Stimulated activated CD8-positive, alpha-beta memory T cell treated with anti-CD3 and anti-CD28 coated beads, Interleukin-2, amount 100 ng/mL, for 1 hour (primary cell): ENCODE measurements at places on chromosomes 7 and 10.

- no peak for DNase-seq
Observed at GRCh38 chr10:60944058-60944909, at the start of gene RHOBTB1. Gene RHOBTB1, minus strand, starts transcription at chr10:60944185. Its CDS starts 32,643 bp downstream, at chr10:60911542.

- no peak for DNase-seq
Observed at GRCh38 chr10:120607710-120608703, 151.0 kb downstream of the PLPP4 start.

- DNase-seq: no peak
Observed at GRCh38 chr7:149468208-149468607, 7.3 kb upstream of the ZNF777 start.

DNA sequence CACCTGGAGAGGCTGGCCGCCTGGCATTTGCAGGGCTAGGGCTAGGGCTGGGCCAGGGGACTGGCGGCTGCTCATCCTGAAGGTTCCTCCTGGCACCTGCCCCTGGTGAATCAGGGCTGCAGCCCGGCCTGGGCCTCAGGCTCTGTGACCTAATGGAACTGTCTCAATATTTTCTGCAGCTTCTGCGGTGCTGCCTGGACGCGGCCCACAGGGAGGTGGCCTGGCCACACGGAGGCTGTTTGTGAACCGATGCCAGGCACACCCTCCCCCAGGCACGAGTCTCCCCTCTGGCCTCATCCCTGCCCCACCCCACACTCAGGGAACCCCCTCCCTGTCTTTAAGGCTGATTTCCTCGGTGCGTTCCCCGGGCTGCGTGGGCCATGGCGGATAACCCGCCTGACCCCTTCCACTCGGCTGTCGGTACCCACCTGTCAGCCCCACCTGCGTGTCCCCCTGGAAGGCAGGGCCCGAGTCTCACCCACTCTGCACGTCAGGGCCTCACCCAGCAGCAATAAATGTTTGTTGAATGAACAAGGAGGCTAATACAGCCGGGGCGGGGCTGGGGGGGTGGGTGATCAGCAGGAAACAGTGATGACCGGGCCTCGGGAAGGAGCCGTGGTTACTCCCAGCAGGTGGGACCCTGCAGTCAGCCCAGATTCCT lies 54.5 kb upstream of the DNAJB6 start:
- DNase-seq: no peak

GRCh38 chr10:4217653-4218052 lies 432.6 kb upstream of the KLF6 start:
- DNase-seq: no peak

- DNase-seq: no peak
Observed at GRCh38 chr10:459743-460142, 229.7 kb downstream of the DIP2C start.

DNA sequence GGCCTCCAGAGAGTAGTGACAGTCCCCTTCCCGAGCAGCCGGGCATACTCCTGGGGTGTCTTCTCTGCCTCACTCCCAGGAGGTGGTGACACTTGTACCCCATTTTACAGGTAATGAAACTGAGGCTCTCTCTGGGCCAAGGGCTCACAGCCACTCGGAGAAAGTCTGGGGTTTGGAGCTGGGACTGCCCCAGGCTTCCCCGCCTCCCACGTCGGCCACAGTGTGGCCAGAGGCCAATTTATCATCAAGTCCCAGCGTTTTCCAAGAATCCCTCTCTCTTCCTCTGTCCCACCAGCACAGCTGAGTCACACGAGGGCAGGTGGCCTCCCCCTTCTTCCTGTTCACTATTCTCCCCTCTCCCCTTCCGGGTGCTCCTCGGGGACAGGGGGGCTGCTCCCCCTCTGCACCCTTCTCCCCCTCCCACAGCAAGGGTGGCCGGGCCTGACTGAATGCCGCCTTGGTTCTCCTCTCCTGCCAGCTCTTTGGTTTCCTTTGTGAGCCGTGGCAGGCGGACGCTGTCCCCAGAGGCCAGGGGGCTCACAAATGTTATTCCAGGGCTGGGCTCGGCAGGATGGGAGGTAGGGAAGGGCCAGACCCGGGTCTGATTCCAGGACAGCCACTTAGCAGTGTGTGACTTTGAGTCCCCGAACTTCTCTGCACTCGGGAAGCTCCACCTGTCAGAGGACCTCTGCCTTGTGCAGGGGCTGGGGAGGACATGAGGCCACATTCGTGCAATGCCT lies 17.7 kb downstream of the CLIP2 start:
- DNase-seq: no peak

GRCh38 chr10:123788981-123789380 lies 102.6 kb downstream of the CPXM2 start:
- no peak for DNase-seq

- no peak for DNase-seq
Observed at GRCh38 chr7:19105546-19105945, 11.9 kb downstream of the TWIST1 start.

- DNase-seq: no peak
Observed at GRCh38 chr10:43249151-43249961, 17.5 kb downstream of the RASGEF1A start.

GRCh38 chr7:12623885-12624498 lies 53.5 kb downstream of the SCIN start:
- no peak for DNase-seq

- no peak for DNase-seq
Observed at GRCh38 chr10:69292459-69292858, 14.2 kb downstream of the HK1 start.

- DNase-seq: no peak
Observed at GRCh38 chr10:75547391-75548298, 116.2 kb downstream of the LRMDA start.

GRCh38 chr10:33519130-33519860 lies 184.8 kb upstream of the NRP1 start:
- no peak for DNase-seq

GRCh38 chr7:69476416-69476815 lies 121.9 kb upstream of the AUTS2 start:
- no peak for DNase-seq

- DNase-seq: no peak
Observed at GRCh38 chr7:154841731-154842331, 161.1 kb downstream of the PAXIP1 start.

DNA sequence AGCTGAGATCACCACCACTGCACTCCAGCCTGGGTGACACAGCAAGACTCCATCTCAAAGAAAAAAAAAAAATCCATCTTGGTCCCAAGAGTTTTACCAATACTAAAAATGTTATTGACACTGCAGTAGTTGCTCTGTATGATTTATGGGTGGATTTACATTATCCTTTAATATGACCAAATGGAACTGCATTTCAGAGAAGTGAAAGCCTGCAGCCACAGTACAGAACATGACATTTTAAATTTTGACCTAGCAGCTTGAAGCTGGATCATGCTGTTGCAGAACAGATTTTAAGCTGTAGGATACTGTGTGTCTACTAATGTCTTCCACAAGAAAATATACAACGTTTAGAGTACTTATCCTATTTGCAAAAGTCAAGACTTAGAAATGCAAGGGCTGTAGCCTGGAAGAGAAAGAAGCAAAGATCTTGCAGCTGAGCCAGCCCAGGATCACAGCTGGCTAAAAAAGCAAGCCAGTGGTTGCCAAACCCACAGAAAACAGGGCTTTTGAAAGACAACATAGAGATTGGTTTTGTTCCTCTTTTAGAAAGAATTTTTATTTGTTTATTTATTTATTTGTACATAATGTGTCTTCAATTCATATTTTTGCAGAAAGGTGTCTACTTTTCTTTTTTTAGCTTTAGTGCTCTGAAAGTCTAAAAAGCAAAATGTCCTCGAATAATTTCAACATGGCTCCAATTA lies 55.2 kb upstream of the WNT16 start:
- DNase-seq: no peak

GRCh38 chr10:4082861-4083260 lies 297.9 kb upstream of the KLF6 start:
- no peak for DNase-seq

DNA sequence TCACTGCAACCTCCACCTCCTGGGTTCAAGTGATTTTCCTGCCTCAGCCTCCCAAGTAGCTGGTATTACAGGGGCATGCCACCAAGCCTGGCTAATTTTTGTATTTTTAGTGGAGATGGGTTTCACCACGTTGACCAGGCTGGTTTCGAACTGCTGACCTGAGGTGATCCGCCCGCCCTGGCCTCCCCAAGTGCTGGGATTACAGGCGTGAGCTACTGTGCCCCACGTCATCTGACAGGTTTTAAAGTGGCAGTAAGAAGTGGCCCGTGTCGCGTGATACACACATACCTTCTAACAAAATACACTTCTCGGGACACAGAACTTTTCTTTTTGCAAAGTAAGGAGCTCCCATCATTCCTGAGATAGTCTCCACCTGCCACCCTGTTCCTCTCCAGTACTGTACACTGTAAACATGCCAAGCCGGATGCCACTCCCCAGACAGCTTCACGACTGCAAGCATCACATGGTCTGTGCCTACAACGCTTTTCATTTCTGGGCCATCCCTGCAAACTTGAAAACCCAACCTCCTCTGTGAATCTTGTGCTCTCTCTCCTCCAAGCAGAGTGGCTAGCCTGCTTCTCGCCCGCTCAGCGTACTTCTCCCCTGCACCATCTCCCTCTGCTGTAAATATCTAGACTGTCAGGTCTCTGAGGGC lies 256.3 kb upstream of the KLF14 start:
- DNase-seq: no peak

GRCh38 chr7:156105337-156106106 lies 293.3 kb upstream of the SHH start:
- DNase-seq: no peak

GRCh38 chr10:114780577-114781184 lies 40.9 kb upstream of the FHIP2A start:
- DNase-seq: no peak

- DNase-seq: no peak
Observed at GRCh38 chr7:137110091-137110509, 233.4 kb downstream of the PTN start.

- no peak for DNase-seq
Observed at GRCh38 chr7:144474363-144474762, 70.9 kb upstream of the NOBOX start.

GRCh38 chr7:72021716-72022115 lies 390.4 kb downstream of the CALN1 start:
- DNase-seq: no peak

DNA sequence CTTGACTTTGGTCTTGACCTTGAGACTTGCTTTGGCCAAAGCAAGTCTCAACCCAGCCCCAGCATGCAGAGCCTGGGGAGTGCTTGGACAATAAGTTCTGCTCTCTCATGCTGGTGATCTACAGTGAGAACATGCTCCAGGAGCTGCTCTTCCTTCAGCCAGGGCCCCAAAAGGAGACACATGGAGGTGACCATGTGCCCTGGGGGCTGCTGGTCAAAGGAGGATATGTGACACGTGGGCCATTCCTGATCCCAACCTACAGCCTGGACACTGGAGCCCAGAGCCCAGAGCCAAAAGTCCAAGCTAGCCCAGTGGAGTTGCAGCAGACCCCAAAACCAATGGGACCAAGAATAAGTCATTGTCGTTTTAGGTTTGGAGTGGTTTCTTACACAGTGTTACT lies 78.2 kb upstream of the CHST15 start:
- no peak for DNase-seq

DNA sequence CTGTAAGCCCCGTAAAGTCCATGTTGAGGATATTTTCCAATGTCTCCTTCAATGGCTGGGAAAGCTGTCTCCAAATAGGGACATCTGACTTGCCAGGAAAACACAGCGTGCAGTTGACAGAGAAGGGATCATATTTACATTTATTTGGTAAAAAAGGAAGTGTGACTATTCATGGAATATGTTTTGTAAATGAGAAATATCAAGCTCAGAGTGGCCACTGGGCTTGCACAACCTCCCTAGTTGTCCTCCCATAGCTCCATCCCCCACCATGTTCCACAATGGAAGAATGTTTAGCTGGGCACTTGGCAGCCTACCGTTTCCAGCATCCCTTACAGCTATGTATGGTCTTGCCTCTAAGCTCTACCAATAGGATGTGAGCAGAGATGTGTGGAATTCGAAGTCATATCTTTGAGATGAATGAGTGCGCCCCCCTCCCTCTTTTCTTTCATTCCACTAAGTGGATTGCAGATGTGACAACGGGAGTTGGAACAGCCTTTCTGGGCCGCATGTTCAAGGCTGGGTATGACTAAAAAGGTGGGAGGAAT lies 306.6 kb upstream of the ZMIZ1 start:
- no peak for DNase-seq

- DNase-seq: no peak
Observed at GRCh38 chr7:110400411-110400810, 690.5 kb upstream of the LRRN3 start.

DNA sequence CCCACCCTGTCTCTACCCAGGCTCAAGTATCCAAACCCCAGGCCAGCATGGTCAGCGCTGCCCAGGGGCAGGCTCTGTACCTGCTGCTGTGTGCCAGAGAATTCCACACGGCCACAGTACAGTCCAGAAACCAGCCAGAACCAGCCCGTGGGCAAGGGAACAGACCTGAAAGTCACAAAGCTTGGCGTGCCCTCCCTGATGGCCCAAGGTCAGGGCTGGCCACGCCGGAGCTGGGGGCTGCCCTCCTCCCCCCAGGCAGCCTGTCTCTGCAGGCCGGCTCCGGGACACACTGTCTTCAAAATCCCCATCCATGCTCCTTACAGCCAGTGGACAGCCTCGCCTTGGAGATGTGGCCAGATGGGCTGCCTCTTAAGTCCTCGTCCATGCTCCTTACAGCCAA lies 78.4 kb downstream of the CTBP2 start:
- no peak for DNase-seq

DNA sequence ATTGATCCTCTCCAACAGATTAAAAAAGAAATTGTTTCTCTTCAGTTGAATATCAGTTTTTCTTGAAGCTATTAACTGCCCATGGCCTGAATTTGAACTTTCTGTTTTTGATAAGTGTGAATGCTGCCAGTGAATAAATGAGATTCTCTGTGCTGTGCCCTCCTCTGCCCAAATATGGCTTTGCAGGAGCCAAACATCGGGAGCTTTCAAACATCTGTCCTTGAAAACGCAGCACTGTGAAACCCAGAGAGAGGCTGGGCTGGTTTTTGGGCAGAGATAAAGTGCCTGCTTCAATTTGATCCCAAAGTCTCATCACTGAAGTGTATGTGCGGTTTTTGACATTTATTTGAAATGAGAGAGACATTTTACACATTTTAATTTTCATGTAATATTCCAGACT lies 268.3 kb upstream of the SHH start:
- DNase-seq: no peak

DNA sequence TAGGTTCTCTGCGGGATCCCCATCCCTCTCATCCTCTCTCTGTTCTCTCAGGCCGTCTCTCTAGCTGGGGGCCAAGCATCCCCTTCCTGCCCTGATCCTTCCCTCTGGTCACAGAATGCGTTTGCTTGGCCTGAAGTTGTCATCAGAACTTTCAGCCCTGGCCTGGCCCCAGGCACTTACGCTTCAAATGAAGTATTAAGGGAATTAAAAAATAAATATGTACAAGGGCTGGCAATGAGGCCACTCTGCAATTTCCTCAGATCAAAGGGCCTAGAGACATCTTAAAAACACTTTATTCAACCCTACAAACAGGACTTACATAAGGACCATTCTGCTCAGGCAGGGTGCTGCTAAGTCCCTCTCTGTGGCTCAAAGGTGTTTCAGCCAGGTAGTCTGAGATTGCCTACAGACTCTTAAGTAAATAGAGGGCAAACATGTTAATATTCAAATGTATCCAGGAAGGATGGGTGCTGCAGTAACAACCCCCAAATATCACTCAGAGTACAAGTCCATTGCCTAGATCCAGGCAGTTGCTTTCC lies 16.0 kb downstream of the SFTPD start:
- no peak for DNase-seq
